ENCODE measurements at places on chromosomes 2 and 18.

- DNase-seq = no peak
Observed at GRCh38 chr2:173463846-173464245, 109.2 kb downstream of the CDCA7 start.

GRCh38 chr2:10085043-10085667 lies 4.9 kb upstream of the CYS1 start:
- DNase-seq = no peak

DNA sequence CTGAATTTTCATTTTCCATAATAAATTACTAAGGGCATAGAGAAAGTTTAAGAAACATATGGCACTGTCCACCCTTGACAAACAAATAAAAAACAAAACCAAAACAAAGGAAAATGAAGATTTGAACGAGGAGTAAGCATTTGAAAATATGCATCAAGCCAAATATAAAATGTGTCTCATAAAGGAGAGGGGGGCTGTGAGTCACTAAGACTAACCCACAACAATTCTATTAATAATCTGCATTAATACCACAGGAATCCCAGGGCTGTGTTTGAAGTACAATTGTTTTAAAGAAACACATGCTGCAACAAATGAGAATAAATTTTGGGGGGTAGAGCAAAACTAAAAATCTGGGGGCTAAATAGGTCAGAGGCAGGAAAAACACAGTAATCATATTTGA lies 53.8 kb upstream of the STK17B start:
- DNase-seq = no peak

- DNase-seq = no peak
Observed at GRCh38 chr2:238408615-238409340, 17.9 kb upstream of the ASB1 start.

DNA sequence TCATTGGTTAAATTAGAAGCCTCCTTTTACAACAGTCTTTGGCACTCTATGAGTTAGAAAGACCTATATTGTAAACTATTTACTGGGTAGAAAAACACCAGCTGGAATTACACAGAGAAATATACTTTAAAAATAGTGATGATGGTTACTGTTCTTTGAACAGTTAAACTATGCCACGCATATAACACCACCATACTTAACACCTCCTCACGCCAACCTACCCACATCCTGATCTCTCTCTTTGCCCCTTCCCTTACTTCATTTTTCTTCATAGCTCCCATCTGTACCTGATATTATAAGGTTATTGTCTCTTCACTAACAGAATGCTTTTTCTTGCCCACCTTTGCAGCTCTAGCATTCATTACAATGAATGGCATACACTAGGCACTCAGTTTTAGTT lies 173.8 kb downstream of the DPP4 start:
- DNase-seq = no peak

- no peak for DNase-seq
Observed at GRCh38 chr2:218290316-218291261, 1.7 kb downstream of the TMBIM1 start.

Data from stimulated activated CD8-positive, alpha-beta memory T cell treated with anti-CD3 and anti-CD28 coated beads, Interleukin-15, amount 100 ng/mL, for 24 hours (primary cell).